T-helper 1 cell treated with Interleukin-12 subunit alpha and Interleukin-12 subunit beta and Interleukin-4 antibody, amounts not matched to agents 30 ng/mL and 1 ng/mL, for 36 hours (primary cell): ENCODE measurements at places on chromosomes 12 and 14. TPM values are rescaled to one million over a fixed set of nuclear protein-coding genes. Genes with fewer than 3 reads are reported as not detected.

C12orf60 gene
- total RNA-seq, result 1.2 and 1.8 TPM in 2 replicates

CLEC4D gene
- total RNA-seq, result not detected in 2 replicates

KRT3 gene
- not detected in 2 replicates for total RNA-seq

SELPLG gene
- 239 and 251 TPM in 2 replicates for total RNA-seq
